SW 1271 (cell line): ENCODE measurements at places on chromosomes 3 and 15.

GRCh38 chr3:37864904-37865303, 3.2 kb downstream of the CTDSPL start:
- no peak for DNase-seq

DNA sequence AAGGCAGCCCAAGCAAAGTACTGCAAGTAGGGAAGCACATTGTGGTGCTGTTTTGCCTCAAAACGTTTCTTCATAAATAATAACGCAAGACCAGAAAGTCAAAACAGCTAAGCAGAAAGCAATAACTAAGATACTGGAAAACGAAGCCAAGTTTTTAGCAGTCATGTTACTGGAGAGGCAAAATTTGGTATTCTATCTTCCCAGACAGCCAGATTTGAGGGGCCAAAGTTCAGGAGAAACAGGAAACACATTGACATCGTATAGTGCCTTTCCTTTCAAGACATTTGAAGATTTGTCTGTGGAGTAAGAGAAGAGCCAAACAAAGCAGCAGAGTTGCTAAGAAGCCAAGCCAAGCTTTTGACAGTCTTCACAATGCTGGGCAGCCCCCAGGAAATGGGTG, 843.6 kb upstream of the NECTIN3 start:
- DNase-seq: no peak

- DNase-seq: peak; percentile 35
Measured at GRCh38 chr3:123602325-123602724, 17.5 kb upstream of the HACD2 start.

DNA sequence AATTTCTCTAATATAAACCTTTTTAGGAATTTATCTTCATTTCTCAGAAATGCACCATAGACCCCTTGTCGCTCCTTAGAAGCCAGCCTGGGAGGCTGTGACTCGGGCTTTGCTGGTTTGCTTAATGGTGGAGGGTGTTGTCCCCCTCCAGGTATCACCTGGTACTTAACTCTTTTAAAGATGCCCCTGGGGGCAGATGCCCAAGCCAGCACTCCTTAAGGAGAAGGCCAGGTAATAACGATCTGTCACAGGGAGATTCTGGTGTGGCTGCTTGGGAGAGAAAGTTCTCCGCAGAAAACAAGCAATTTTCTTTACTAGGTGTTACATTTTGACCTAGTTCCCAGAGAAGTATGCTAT, 22.3 kb downstream of the EHD4 start:
- DNase-seq: no peak

- no peak for DNase-seq
Measured at GRCh38 chr3:171282041-171282440, 178.2 kb downstream of the TNIK start.

DNA sequence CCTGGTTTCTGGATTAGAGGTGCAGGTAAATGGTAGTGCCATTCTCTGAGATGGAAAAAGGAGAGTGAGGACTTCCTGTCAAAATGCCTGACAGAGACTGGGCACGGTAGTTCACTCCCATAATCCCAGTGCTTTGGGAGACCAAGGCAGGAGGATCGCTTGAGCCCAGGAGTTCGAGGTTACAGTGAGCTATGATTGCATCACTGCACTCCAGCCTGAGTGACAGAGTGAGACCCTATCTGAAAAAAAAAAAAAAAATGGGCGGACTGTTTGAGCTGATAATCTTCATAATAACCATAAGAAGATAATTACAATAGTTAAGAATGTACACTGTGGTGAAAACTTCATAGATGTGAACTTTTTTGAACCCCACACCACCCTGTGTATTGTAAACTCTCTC, 44.2 kb downstream of the HRH1 start:
- DNase-seq: no peak

DNA sequence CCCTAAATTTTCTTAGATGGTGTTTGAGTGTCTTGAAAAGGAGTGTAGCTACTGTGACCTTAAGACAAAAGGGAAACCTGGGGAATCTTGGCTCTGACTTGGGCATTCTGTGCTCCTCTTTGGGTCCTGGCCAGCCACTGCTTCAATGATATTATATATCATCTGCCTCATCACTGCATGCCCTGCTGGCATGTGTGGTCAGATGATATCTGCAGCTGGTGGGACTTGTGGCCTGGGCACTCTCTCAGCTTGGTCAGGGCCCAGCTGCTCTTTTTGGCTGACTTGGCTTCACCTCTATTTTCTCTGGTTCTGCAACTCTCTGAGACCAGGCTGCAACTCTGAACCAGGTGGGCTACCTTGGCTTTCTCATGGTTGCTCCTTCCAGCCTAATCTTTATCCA, 446.1 kb upstream of the RARB start:
- DNase-seq: no peak

DNA sequence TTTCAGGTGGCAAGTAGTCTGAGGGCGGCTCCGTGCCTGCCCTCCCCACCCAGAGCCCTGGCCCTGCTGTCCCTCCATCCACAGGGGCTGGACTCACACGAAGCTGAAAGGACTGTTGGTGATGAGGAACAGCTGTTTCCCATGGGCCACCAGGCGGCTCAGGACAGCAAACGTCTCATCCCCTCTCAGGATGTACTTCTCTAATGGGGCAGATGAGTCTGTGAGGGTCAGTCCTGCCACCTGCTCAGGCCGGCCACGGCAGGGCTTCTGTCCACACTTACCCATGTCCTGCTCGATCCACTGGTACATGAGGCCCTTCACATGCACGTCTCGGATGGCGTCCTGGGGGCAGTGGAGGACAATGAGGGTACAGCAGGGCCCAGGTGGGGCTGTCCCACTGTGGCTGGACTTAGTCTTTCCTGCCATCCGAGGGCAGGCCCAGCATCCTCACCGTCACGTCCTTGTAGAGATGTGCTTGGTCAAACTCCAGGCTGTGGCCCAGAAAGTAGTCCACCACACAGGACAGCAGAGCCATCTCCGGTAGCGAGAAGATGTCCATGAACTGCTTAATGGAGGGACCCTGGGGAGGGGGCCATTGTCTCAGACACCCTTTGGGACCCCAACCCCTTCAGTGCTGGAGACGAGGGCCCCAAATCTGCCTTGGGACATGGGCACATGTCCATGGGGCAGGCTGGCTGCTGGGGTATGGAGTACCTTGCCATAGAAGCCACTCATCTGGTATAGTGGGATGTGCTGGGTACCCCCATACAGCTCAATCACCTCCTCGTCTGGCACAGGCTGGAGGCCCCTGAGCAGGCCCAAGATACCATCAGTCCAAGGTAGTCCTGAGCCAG, 5.7 kb downstream of the NT5DC2 start:
- DNase-seq: no peak

GRCh38 chr3:28050120-28050519, 191.3 kb upstream of the CMC1 start:
- no peak for DNase-seq
